ENCODE measurements at places on chromosomes 3 and 15.

DNA sequence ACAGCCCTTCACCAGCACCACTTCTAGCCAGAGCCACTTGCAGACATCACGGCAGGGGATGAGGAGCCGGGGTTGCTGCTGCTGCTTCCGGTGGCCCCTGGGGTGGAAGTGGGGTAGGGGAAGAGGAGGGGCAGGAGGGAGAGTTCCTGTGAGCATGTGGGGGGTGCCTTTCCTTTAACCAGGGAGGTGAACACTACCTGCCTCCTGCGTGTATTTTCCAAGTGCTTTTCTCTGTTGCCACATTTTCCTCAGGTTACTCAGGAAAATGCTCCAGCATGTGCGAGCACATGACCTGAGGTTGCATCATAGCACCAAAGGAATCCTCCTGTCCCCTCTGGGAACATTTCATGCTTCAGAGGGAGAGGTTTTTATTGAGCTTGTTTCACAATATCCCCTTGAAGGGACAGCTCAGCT lies 12.2 kb upstream of the SACM1L start:
- DNase-seq, result no peak

- DNase-seq, result no peak
These were observed 296.1 kb upstream of the TGFBR2 start for GRCh38 chr3:30309961-30310954.

DNA sequence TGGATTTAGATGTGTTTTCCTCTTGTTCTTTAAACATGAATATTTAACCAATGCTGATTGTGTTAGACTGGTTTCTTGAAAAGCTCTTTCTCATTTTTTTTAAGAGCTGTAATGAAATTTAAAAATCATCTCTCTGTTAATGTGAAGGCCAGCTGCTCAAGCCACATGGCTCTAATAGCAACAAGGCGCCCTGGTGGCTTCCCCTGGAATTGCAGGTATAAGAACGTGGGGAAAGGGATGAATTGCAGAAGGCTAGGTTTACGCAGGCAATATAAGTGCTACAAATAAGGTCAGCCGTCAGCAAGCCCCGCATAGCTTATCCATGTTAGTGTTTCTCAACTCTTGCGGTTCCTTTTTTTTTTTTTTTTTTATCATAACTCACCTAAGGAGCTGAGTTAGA lies 108.5 kb downstream of the SAMMSON start:
- no peak for DNase-seq

GRCh38 chr3:49703443-49703927 lies 14.1 kb downstream of the RNF123 start:
- DNase-seq, result no peak

GRCh38 chr3:151837057-151837456 lies 23.1 kb downstream of the AADAC start:
- no peak for DNase-seq

GRCh38 chr15:38084289-38084688 lies 149.8 kb downstream of the TMCO5A start:
- DNase-seq, result no peak

DNA sequence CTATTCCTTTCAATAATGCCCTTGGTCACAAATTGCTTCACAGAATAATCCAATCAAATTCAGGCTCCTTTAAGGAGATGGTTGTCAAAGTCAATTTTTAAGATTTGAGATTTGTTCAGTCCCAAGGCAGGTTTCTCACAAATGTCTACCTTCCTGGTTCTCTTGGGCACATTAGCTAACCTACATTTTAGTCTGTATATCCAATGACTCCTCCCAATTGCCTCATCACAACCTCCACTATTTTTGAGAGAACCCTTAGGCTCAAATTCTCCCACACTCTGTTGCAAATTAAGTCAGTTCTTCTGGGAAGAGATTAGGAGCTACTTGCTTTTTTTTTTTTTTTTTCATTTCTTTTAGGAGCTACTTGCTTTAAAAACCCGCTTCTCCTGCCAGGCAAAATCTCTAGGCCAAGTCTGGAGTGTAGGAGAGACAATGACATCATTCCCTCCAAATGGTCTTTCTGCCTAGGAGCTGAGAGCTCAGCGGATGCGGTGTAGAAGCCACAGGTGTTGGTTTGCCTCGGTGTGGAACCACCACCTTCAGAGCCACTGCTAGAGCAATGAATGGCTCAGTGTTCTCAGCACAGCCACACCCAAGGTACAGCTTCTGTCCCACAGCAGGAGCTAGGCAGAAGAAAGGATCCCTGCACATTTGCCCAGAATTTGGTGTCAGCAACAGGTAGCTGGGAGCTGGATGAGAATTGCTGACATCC lies 10.0 kb upstream of the INO80 start:
- DNase-seq, result no peak

DNA sequence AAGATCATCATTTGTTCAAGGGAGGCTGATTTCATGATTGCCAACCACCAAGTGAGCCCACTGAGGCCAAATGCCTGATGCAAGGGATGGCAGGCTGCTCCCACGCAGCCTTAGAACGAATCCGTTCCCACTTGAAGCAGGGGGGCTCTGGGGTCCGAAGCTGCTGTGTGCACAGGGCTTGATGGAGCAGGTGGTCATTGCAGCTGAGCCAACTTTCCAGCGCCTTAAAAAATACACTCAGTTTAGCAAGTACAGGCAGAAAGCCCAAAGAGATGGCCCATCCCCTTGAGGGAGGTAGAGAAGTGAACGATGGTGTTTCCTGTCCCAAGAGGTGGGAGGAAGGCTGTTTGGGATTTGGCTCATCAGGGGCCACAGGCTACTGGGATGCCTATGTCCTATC lies 16.7 kb downstream of the LIMD1 start:
- DNase-seq, result no peak

- DNase-seq, result no peak
These were observed 10.1 kb upstream of the ANKRD63 start for GRCh38 chr15:40293006-40293405.

DNA sequence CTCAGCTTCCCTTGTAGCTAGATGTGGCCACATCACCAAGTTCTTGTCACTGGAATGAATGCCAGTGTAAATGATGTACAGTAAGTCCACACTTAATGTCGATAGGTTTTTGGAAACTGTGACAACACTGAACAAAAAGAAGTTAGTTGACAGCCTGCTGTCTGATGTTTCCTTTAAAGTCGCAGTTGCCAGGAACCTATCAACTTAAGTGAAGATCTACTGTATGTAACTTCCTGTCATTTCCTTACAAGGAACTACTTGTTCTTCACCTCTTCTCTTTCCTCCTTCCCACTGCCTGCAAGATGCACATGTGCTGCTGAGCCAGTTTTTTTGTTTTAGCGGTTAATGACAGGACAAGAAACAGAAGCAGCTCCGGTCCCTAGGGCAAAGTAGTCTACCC lies 44.6 kb downstream of the HDGFL3 start:
- no peak for DNase-seq

- no peak for DNase-seq
These were observed 793.8 kb downstream of the TBL1XR1 start for GRCh38 chr3:176403531-176403930.

DNA sequence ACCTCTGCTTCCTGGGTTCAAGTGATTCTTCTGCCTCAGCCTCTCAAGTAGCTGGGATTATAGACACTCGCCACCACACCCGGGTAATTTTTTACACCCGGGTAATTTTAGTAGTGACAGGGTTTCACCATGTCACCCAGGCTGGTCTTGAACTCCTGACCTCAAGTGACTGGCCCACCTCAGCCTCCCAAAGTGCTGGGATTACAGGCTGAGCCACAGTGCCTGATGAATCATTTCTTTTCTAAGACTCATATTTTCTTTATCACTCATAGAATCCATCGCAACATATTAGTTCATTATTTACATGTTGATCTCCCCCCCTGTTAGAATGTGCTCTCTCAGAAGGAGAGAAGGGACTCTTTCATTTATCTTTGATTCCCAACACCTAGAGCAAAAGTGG lies 109.5 kb upstream of the PTPRG start:
- DNase-seq, result no peak

DNA sequence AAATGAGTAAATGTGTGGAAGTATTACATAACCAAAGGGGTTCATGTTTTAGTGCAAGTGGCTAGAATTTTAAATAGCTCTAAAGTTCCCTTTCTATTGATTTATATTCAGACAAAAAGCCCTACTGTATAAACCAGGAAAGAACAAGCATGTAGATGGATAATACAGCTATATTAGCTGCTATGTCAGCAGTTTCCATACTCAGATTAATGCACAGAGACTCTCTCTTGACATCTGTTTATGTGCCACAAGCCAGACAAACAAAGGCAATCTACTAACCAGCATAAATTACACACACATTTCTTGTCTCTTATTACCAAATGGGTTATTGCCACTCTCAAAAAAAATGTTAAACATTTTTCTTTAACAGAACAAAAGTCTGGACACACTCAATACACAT lies 760.1 kb upstream of the NECTIN3 start:
- DNase-seq, result no peak

DNA sequence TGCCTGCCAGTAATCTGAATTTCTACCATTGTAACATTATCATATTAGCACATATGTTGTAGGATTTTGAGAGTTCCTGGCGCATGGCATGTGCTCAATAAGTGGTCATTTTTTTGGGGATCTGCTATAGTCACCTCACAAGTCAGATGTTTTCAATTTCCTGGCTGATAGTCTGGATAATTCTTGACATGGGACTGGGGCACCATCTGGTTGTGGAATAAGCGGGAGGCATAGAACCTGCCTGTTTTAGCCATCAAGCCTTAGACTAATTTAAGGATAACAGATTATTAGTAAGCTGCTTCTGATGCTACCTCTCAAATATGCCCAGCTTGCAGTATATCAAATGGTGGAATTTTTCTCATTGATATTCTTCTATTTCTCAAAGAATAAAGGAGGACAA lies 39.1 kb downstream of the GASK1A start:
- no peak for DNase-seq

GRCh38 chr15:63461230-63461985 lies 43.0 kb upstream of the USP3 start:
- no peak for DNase-seq

GRCh38 chr15:83206526-83207008 lies 1.1 kb downstream of the HDGFL3 start:
- no peak for DNase-seq

DNA sequence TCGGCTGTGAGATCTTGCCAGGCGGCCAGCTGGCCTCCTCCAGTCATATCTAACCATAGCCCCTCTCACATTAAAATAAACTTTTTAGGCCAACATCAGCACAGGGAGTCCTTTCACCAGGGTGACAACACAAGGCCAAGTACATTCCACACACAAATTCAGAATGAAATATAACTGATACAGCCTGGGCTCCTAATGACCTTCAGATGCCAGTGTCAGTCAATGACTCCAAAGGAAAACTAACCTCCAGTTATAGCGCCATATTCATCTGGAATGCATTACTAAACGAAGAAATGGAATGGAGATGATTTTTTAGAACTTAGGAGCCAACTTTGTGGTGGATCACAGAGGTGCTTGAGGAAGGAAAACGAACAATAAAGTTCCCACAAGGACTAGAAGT lies 205.4 kb downstream of the GREM1 start:
- no peak for DNase-seq

GRCh38 chr3:71095511-71096291 lies 487.8 kb downstream of the FOXP1 start:
- DNase-seq, result no peak

DNA sequence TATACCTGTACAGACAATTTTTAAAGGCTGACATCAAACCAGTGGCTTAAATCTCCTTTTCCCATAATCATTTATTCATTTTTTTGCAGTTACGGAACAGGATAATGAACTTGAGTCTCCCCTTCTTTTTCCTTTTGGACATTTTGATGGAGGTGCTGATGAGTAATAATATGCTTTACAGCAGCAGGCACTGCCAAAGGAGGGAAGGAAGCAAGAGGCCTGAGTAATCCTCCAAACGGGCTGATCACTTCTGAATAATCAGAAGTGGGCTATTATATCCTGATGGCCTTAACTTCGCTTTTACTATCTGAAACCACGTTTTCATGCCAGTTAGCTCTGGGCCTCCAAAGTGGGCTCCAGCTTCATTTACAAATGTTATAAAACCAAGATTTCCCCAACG lies 527.2 kb downstream of the FOXP1 start:
- no peak for DNase-seq

- DNase-seq, result no peak
These were observed 191.5 kb downstream of the TNIK start for GRCh38 chr3:171268677-171269076.

DNA sequence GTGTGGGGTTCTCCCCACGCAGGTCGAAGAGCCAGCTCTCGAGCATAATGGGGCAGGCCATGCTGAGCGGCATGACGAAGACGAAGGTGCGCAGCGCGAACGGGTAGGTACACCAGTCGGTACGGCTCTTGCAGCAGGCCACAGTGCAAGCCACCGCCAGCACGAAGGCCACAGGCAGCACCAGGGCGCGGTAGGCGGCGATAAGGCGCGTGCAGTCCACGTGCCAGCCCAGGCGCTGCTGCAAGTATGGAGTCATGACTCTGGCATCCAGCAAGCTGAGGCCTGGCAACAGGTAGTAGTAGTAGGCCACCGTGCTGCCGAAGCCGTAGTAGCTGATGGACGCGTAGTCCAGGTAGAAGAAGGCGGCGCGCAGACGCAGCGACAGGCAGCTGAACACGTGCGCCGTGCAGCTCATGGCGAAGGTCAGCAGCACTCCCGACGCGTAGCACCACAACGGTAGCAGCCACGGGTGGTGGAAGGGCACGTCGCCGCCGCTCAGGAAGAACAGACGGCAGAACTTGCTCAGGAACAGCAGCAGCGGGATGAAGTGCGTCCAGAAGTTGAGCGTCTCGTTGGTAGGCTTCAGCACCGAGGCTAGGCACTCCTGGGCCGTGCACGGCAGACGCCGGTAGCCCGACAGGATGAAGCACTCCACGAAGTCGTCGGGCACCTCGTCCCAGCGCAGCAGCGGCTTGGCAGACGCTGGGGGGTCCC lies 797 bp downstream of the PAQR9 start:
- no peak for DNase-seq

DNA sequence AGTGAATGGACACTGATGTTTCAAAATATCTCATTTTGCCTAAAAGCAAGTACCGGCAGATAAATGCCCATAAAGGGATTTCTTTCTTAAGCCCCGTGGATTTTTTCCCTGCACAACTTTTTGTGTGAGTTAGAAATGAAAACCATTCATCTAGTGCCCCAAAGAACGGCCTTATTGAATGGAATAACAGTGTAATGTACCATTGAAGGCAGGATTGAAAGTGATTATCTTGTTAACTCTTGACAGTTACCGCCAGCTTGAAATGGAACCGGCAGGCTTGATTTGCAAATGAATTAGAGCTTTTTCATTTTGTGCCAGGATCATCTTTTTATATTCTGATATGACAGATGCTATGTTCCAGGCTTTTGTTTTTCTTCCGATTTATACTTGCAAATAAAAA lies 162.2 kb downstream of the RSRC1 start:
- DNase-seq, result no peak

- no peak for DNase-seq
These were observed 149.7 kb downstream of the RBMS3 start for GRCh38 chr3:29430558-29430971.

GRCh38 chr3:24199300-24199699 lies 254.2 kb downstream of the NR1D2 start:
- DNase-seq, result no peak

DNA sequence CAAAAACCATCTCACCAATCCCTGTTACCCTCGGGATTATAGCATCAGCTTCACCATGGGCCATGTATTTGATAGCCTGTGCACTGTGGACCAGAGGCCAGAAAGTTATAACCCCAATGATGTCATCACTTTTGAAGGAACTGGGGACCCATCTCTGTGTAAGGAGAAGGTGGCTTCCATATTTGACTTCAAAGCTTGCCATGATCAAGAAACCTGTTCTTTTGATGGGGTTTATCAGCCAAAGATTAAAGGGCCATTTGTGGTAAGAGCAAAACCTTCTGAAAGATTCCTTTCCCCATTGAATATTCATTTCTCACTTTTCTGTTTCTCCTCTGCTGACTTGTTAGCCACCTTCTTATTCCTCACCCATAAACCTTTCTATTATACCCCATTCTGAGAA lies 34.3 kb upstream of the RPL14 start:
- DNase-seq, result no peak

- no peak for DNase-seq
These were observed 855.9 kb downstream of the MCTP2 start for GRCh38 chr15:95087253-95087609.
